ENCODE measurements at places on chromosomes 2 and 18. TPM values are rescaled to one million over a fixed set of nuclear protein-coding genes. Genes with fewer than 3 reads are reported as not detected.
A peak's percentile ranks its signal among the peaks of the same experiment; 100 is the strongest.

DNA sequence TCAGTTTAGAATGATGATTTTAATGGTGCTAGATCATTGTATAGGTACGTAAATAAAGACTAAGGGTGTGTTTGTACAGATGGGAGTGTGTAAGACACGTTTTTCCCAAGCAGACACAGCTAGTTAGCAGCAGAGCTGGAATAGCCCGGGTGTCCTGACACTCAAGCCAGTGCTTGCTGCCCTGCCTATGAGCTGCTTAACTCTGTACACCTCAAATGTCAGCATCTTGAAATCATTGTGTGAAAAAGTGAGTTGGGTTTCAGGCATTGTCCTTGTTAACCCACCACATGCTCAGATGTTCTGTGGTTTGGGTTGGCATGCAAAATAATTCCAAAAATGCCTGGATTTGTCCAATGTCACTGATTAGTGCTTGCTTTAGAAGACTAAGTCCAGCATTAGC is 13.0 kb upstream of the TET3 start:
- DNase-seq: no peak

DNA sequence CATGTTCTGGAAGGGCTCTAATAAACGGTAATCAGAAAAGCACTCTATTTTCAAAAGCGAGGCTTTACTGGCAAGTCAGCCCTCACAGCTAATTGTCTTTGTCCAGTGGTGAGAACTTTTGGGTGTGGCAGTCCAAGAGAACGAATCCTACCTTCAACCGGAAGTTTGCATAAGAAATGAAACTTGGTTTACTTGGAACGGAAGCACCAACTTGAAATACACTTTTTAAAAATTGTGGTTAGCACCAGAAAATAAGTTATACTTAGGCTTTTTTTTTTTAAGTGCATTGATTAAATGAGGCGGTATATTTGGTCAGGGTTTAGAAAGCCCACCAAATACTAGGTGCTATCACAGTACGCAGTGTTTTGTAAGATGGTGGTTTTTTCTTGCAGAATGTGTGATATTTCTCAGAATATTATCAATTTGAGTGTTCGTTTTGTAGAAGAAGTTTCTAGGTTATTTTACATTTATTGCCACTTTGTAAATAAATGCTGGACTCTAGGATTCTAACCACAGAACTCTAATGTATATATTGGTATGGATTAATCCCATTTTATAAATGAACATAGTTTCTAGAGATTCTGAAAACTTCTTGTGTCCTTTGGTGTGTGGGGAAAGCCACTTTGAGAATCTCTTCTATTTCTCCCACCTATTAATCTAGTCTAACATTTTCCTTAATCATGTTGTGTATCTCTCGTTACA is 1.2 kb downstream of the MYL12A start:
- peak; percentile 52 for DNase-seq

- no peak for DNase-seq
Observed at GRCh38 chr2:15890936-15891905, 49.1 kb upstream of the MYCN start.

DNA sequence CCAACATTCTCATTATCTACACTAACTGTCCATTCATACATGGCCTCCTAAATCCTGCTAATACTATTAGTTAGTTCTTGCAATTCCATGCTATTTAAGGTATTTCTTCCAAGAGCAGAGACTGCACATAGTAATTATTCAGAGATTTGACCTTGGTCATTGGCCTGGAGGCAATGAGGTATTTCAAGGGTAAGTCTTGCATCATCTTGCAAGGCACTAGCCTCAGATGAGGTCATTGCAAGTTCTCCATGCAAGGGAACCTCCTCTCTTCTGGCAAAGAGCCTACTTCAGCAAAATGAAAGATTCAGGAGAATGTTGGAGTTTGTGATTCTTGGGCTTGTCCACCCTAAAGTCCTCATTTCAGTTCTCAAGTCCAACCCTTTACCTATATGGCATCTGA is 48.5 kb upstream of the IKZF2 start:
- no peak for DNase-seq

DNA sequence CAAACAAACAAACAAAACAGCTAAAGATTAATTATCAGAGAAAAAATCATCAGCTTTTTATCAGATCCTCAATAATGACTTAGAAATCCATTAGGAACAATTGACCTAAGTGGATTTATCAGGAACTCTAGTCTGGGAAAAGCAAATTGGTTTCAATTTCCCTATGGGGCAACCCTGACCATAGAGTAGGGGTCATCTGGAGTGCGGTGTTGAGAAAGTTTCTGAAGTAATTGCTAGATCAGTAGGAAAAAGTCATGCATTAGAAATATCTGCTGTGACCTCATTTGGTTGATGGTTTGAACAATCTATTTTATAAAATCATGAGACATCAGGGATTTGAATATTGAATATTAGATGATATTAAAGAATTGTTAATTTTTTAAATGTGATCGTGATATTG is 507.9 kb downstream of the TXNL1 start:
- no peak for DNase-seq

GRCh38 chr2:234935311-234935710 is 16.5 kb upstream of the SH3BP4 start:
- DNase-seq: no peak

DNA sequence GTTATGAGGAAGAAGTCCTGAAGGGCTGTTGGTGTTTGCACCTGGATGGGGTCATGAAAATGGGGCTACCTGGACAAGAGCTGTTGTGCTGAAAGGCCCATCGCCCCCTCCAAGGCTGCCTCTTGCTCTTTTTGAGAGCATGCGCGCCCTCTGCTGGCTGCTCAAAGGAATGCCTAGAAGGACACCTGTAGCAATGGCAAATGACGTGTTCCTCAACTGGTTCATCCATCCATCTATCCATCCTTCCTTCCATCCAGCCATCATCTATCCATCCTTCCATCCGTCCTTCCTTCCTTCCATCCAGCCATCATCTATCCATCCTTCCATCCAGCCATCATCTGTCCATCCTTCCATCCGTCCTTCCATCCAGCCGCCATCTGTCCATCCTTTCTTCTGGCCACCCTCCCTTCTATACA is 17.2 kb upstream of the RPL31 start:
- peak; percentile 36 for DNase-seq

DNA sequence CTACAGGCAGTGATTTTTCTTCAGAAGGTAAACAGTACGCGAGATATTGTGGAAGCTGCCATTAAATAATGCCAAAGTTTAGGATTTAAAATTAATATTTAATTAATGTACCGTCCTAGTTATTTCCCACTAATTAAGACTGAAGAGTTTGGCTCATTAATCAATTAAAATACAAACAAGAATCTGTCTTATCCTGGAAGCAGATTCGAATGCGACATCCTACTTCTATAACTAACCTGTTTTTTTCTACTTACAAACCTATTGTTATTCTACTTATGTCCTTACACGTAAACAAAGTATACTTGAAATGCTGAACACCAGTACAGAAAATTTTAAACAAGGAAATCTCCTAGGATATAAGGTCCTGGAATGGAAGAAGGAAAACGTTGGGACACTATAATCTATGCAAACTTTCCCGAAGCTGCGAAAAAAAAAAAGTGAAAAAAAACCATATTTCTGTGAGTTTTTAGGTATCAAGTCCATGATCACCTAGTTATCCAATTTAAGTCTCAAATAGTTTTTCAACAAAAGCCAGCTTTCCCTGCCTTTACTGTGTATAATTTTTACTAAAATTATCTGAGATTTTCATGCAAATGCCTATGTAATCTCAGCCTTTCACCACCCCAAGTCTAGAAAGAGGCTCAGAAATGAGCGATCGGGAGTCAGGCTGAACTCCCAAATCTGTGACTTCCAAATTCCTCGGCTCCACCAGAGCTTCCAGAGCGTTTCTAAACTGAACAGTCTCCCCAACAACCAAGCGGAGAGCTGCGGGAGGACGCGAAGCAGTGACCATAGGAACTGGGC is 1.2 kb upstream of the C2orf15 start:
- no peak for DNase-seq

DNA sequence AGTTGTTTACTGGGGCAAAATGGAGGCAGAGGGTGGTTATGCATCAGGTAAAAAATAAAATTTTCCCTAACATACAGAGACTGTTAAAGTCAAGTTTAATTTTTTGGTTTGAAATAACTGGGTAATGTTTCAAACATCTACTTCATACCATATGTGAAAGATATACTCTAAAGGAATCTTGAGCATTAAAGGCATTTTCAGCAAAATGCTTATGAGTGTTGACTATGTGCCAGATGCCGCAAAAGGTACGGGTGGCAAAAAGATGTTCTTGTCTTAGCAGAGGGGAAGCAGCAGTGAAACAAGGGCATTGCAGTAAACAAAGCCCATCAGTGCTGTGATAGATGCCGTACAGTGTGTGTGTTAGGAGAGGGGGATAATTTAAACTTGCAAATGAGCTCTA is 263.1 kb upstream of the ID2 start:
- peak; percentile 15 for DNase-seq

The MFF gene
- 51.6 TPM for total RNA-seq

- peak; percentile 27 for DNase-seq
Observed at GRCh38 chr2:57432528-57432927, 614.1 kb upstream of the VRK2 start.

The CYP26B1 gene
- total RNA-seq: 0.77 TPM

Measured in astrocyte (in vitro differentiated cells and primary cell).